ENCODE measurements at places on chromosomes 1 and 21.

DNA sequence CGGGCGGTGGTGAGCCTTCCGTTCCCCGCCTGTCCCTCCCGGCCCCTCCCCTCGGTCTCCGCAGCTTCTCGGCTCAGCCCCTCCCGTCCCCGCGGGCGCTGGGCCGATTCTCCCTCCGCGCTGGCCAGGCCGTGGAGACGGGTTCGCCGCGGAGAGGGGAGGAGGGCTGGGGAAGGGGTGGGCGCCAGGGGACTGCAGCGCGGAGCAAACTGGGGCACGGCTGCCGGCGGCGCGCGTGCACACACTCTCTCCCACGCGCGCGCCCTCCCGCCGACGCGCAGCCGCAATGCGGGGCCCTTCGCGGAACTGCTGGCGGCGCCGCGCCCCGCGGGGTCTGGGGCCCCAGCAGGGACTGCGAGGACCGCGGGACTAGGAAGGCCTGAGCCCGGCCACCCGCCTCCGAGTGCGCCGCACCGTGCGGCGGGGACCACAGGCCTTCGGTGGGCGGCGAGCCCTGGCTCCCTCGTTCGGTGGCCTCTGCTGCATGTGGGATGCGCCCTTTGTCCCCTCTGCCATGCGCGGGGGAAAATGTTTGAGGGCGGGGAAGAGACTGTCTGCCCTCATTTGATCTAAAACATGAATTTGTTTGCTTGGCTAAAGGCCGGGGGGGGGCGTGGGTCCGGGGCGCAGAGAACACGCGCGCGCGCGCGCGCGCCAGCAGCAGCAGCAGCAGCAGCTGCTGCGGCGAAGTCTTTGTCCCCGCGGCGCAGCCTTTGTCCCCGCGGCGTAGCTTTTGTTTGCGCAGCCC, 90.7 kb upstream of the VAMP3 start:
- DNase-seq: no peak

DNA sequence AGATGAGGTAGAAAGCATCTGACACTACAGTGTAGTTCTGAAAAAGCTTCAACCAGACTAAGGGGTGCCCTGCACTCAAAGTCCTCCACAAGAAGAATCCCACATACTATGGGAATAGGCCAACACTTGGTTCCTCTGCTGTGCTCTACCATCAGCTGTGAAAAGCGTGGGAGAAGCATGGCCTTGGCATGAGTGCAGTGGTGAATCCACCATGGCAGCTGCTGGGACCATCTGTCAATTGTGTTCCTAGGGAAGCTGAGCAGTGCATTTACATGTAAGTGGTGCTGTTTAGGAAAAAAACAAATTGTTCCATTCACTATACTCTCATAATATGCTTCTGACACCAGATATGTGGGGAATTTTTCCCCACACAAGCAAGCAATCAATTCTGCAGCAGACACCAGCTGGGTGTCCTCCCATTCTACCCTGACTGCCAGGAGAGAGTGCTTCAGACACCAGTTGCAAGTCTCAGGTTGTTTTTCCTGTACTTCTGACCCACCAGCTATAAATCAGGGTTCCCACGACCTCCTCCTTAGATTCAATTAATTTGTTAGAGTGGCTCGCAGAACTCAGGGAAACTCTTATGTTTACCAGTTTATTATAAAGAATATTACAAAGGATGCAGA, 230.8 kb upstream of the CHRM3 start:
- DNase-seq: peak; percentile 75

DNA sequence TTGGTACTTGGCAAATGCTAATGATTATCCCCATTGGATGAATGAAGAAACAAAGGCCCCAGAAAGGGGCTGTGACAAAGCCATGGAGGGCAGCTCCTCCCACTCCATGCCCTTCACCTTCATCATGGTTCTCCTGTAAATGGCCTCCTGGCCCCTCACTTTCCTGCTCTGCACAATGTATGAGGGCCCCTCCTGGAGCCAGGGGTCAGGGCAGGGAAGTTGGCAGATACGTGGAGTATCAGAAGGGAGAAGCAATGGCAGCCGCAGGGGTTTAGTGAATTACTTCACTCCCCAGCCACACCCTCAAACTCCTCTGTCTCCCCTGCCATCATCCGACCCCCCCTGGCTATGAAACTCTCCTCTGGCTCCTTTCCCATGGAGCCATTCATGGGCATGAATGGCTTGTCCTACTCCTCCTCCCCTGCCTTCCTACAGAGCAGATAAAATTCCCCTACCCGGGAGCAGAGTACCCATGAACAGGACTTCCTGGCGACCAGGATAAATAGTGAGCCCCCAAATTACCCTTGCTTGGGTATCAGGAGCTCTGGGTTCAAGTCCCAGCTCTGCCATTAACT, 86.3 kb downstream of the CAMK2N1 start:
- DNase-seq: no peak

GRCh38 chr1:58251430-58252073, 295.0 kb downstream of the OMA1 start:
- peak; percentile 30 for DNase-seq

DNA sequence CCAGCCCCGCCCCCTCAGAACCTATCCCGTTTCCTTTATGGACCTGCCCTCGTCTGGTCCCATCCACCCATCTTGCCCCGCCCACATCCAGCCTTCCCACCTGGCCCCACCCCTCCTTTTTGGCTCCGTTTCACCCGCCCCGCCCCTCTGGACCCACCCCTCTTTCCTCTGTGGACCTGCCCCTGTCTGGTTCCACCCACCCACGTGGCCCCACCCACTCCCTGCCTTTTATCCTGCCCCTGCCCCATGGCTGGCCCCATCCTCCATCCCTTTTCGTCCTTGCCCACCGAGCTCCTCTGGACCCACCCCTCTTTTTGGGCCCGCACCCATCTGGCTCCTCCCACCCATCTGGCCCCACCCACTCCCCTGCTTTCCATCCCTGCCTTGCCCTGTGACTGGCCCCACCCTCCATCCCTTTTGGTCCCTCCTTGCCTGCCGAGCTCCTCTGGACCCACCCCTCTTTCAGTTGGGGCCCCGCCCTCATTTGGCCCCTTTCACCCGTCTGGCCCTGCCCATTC, 177.3 kb downstream of the CAMTA1 start:
- DNase-seq: no peak

Data from NCI-H1694 (cell line).